Iris pigment epithelial cell (primary cell): ENCODE measurements at places on chromosomes 12 and 14.
A peak's percentile ranks its signal among the peaks of the same experiment; 100 is the strongest.

DNA sequence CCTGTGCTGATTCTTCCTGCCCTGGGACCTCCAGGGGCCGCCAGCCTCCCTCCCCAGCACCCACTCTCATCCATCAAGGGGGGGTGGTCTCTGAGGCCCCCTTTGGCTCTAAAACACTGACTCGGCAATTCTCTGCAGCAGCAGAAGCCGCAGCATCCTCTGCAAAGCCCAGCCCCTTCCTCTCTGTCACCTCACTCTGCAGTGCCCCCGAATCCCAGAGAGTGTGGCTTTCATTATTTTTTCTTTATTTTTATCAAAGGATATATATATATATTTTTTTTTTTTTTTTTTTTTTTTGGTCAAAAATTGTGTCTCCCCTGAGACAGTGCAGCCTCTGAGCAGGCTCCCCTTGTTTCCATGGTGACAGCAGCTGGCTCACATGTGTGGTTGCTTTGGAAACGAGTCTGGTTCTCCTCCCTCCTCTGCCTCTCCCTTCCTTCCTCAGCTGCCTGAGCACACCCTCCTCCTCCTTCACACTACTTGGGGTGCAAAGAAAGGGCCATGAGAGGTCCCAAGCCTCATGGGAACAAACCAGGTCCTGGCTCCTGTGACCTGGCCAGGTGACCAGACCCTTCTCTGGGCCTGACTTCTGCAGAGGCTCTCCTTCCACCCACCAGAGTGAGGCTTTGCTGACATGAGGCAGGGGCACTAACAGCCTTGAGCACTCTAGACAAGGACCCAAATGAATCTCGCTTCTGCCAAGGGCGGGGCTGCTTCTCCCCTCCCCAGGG lies 100.5 kb downstream of the LRRC74A start:
- DNase-seq: no peak

GRCh38 chr14:22479132-22479531 lies 109.9 kb downstream of the DAD1 start:
- no peak for DNase-seq

- no peak for DNase-seq
Observed at GRCh38 chr14:77155083-77155482, 13.5 kb upstream of the ZDHHC22 start.

DNA sequence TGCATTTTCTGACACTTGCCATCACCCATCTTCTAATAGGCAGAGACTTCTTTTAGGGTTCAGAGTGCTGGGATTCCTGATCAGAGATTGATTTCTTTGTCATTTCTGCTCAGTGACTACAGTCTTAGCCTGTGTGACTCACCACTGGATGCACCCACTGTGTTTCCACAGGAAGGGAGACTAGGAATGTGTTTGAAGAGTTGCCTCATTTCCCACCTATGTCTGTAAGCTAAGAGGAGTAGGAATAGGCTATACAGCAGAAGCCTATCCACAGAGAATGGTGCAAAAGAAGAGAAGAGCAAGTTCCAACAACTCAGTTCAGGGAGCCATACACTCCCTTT lies 60.2 kb upstream of the ACTN1 start:
- peak; percentile 78 for DNase-seq

DNA sequence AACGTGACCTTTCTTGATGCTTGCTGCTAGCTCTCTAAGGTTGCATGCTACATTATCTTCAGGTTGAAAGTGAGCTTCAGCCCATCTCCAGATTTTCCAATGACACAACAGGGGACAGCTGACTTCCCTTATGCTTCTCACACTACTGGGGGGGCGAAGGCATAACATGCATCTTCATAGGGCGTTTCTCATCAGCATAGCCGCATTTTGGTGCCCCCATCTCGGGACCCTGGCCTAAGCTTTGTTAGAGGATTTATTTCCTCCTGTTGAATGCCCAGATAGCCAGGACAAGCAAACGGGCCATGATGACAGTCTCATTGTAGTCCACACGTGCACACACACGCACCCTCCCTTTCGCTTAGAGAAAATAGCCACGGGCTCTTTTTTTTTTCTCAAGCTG lies 30.7 kb downstream of the SSPN start:
- no peak for DNase-seq

DNA sequence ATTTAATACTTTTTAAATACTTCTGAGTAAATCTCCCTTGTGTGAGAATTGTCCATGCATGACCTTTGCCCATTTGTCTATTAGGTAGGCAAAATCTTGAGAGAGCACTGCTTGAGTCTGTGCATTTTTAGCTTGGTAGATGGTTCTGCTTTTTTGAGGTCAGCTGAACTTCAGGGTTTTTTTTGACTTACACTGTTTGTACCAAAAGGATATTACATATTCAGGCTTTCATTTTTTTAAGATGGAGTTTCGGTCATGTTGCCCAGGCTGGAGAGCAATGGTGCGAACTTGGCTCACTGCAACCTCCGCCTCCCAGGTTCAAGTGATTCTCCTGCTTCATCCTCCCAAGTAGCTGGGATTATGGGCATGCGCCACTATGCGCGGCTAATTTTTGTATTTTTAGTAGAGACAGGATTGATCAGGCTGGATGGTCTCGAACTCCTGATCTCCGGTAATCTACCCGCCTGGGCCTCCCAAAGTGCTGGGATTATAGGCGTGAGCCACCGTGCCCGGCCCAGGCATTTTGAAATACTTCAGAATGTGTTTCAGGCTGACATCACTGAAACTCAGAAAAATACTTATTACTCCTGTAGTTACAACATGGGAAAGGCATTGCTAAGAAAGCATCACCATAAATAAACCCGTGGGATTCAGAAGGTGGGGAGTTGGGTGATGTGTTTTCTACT lies 11.1 kb downstream of the RASSF3 start:
- peak; percentile 93 for DNase-seq

DNA sequence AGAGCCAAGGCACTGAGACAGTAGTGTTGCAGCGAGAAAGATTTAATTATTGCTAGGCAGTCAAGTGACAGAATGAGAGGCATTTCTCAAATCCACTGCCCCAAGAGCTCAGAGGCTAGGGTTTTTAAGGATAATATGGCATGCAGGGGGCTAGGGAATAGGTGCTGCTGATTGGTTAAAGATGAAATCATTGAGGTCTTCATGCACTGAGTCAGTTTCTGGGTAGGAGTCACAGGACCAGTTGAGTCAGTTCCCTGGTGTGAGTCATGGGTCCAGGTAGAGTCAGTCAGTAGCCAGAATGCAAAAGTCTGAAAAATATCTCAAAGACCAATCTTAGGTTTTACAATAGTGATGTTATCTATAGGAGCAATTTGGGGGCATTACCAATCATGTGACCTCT lies 323.8 kb downstream of the RGS6 start:
- DNase-seq: peak; percentile 10

- DNase-seq: no peak
Observed at GRCh38 chr14:76257842-76258397, 106.2 kb downstream of the GPATCH2L start.

GRCh38 chr14:98138666-98139065 lies 1133.3 kb downstream of the BCL11B start:
- DNase-seq: no peak

GRCh38 chr12:68837215-68837614 lies 29.2 kb downstream of the MDM2 start:
- DNase-seq: no peak

GRCh38 chr12:1593174-1594005 lies 991 bp downstream of the FBXL14 start:
- peak; percentile 46 for DNase-seq

DNA sequence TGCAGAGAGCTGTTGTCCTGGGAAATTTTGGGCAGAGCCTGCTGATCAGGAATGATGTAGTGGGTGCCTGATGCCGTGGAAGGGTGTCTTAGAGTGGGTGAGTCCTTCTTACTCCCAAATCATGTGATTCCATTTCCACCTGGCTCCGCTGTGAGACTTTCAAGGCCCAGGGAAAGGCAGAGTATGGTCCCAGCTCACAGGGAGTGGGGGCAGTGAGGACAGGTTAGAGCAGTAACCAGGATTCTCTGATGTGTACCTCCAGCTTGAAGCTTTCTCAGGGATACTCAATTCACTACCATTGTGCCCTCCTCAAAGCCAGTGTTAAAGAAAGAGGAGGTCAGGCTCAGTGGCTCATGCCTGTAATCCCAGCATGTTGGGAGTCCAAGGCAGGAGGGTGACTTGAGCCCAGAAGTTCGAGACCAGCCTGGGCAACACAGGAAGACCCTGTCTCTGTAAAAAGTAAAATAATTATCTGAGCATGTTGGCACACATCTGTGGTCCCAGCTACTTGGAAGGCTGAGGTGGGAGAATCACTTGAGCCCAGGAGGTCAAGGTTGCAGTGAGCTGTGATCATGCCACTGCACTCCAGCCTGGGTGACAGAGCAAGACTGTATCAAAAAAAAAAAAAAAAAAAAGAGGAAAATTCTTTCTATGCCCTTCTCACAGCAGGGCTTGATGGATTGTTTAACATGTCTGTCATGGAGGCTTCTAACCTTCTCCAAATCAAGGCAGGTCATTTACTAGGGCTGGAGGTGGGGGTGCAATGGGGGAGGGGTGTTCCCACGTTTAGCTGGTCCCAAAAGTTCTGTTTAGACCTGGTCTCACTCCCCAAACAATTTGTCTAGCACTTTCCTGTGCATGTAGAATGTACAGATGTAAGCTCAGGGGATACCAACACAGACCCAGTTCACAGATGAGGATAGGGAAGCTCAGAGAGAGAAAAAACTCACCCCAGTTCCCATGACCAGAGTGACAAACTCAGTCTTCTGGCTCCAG lies 12.5 kb upstream of the IQSEC3 start:
- DNase-seq: no peak

DNA sequence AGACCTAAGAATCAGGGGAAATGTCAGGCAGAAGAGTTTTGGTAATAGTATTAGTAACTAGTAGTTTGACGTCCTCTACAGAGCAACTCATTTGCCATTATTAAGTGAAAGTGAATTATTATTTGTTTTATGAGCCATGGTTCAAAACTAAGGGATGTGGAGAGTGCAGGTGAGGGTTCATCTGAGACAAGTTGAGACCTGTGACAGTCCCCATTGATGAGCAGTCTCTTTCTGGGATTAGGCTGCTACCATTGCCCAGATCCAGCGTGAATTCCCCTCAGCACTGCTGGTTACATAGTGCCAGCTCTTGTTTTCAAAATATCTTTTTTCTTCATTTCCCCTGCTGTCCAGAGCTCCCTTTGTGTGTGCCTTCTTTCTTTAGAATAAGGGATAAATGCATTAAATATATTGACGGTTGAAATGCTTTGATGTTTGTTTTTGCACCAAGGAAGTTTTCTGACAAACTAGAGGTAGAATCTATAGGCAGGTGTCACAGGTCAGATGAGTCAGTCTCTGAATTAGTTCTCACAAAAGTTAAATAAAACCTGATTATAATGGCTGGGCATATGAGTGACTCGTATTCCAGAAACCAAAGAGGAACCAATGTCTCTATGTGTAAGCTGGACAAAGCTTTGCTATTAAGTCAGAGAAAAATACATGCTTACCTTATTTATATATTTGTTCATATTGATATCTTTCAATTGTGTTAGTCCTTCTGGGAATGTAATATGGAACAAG lies 381.4 kb downstream of the TMEM117 start:
- no peak for DNase-seq

- DNase-seq: no peak
Observed at GRCh38 chr14:72744416-72745120, 149.3 kb downstream of the DPF3 start.

DNA sequence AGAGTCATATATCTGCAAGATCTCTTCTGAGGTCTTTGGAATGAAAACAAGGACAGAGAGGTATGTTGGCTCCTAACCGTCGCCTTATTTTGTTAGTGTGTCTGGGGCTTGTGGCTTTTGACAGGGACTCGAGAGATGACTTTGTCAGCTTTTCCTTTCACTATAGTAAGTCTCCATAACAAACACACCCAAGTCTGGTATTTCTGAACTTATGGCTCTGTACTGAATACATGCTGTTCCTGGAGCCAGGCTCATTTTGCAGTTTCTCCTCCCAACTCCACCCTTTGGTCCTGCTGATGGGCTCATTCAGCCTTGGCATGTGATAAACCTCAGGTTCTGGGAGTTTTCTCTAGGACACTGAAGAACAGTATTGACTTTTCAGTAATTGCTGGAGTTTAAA lies 27.7 kb upstream of the TMED10 start:
- peak; percentile 44 for DNase-seq

DNA sequence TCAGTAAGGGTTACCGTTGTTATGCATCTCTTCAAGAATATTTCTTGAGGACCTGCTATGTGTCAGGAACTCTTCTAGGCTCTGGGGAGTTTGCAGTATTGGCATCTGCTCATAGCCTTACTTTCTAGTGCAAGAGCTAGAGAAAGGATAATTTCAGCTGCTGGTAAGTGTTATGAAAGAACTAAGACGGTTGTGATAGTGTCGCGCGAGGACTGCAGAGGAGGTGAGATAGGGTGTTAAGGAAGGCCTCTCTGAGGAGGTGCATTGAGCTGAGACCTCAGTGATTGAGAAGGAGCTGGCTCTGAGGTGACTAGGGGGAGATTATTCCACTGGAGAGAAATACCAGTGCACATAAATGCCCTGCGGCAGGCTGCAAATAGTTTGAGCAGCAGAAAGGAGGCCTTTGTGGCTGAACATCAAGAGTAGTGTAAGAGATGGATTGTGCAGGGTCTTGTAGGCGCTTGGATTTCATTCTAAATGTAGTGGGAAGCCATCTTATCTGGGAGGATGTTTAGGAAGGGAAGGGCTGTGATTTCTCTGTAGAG lies 824 bp downstream of the DDX55 start:
- peak; percentile 52 for DNase-seq

- DNase-seq: peak; percentile 89
Observed at GRCh38 chr14:61475316-61475715, 153.9 kb downstream of the PRKCH start.

DNA sequence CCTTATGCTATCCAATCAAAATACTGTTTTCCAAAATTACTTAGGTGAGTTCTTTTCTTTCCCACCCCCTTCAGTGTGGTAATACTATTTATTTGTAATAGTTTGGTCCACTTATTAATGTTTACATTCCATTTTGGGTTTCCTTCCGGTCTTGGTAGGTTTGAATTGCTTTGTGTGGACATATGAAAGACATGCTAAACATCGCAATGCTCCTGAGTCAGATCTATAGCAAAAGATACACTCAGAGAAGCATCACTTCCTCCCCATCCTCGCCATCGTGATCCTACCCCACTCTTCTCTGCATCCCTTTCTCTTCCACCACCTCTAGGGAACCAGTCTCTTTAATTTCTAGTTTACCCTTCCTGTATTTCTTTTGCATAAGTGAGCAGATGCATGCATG lies 30.0 kb downstream of the TUNAR start:
- no peak for DNase-seq

DNA sequence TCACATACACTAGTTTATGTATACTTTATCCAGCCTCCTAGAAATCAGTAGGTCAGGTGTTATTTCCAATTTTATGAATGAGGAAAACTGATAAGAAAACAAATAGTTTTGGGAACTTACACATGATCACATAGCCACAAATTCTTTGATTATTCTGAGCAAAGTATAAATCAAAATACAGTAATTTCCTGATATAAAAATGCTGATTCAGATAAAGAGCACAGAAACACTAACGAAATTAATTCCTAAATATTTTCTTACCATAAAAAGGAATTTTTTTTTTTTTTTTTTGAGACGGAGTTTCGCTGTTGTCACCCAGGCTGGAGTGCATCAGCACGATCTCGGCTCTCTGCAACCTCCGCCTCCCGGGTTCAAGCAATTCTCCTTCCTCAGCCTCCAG lies 275.4 kb downstream of the SOX5 start:
- no peak for DNase-seq
